ENCODE measurements at places on chromosomes 13 and 19. TPM values are rescaled to one million over a fixed set of nuclear protein-coding genes. Genes with fewer than 3 reads are reported as not detected.

LILRB4 gene
- total RNA-seq, result 3.5 TPM

RFPL4A gene
- total RNA-seq, result not detected

KIR3DL2 gene
- total RNA-seq, result not detected

PSG3 gene
- 0.69 TPM for total RNA-seq

SIGLEC12 gene
- 0.27 TPM for total RNA-seq

All from naive thymus-derived CD4-positive, alpha-beta T cell (primary cell).